ENCODE measurements at places on chromosomes 16 and 17.

DNA sequence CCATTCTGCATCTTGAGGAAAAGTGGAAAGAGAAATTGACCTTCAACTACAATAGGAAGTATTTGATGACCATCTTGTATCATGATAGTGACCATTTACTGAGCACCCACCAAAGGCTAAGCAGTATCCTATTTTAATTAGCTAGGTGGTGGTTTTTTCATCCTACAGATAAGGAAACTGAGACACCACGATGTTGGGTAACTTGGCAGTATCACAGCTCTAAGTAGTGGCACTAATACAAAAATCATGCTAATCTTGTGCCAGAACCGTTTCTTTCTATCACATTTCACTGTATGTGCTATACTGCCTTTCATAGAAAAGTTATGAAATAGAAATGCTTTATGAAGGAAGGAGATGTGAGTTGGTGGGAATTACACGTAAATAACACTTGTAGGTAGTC is 2.3 kb downstream of the EVI2B start:
- no peak for DNase-seq

DNA sequence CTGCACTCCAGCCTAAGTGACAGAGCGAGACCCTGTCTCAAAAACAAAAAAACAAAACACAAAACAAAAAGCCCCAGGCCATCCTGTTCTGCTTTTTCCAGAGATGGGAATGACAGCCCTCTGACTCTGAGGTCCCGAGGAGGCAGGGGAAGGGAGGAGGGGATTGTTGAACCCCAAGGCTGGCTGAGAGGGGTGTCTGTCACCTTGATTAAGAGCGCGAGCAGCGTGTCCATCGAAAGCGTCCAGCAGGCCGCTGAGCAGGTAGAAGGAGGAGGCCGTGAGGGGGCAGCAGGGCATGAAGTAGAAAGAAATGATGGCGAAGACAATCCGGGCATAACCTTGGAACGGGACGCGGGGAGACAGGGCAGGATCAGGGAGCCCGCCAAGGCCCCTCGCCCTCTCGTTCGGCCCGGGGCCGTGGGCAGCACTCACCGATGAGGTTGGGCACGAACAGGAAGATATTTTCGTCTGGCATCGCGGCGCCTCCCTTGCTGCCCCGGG is 593 bp downstream of the CDIPT start:
- no peak for DNase-seq

- DNase-seq: no peak
These were observed 394 bp upstream of the CPD start for GRCh38 chr17:30378241-30378824.

GRCh38 chr17:47808036-47808829 is 13.4 kb downstream of the OSBPL7 start:
- DNase-seq: no peak

DNA sequence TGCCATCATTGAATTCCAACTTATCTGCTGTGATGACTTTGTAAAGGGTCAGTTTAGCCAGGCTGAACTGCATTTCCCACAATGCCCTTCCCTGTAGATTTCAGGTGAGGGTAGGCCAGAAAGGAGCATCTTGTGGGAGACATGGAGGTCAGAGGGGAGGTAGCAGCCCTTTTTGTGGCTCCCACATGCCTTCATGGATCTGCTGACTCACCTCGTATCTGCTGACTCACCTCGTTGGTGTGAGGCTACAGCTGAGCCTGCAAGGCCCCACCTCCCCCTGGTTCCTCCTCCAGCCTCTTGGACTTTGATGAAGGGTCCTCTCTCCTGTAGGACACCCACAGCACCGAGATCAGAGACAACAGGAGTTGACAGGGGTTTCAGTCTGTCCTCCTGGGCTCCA is 102.5 kb downstream of the SALL1 start:
- no peak for DNase-seq

DNA sequence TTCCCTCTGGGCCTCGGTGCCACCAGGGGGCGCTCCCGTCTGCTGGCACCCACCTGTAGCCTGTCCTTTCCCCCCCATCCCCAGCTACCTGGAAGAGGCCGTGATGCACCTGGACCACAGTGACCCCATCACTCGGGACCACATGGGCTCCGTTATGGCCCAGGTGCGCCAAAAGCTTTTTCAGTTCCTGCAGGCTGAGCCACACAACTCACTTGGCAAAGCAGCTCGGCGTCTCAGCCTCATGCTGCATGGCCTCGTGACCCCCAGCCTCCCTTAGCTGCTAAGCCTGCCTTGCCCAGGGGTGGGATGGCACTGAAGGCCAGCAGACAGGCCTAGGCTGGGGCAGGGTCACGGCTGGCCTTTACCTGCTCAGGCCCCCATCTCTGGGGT is 818 bp upstream of the NRN1L start:
- no peak for DNase-seq

DNA sequence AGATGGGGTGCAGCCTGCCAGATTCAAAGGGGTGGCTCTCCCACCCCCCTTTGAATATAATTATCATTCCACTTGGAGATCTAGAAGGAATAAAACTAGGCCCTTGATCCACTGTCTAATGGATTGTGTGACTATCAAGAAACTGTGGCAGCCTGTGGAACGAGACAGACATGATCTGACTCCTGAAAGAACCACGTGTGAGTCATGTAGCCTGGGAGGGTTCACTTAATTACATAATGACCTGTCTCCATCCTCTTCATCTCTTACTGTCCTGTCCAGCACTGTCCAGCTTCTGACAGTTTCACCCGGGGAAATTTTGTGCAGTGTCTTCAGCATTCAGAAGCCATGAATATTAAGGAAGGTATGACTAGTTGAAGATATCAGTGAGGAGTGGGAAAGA is 43.3 kb upstream of the CDH13 start:
- DNase-seq: no peak

DNA sequence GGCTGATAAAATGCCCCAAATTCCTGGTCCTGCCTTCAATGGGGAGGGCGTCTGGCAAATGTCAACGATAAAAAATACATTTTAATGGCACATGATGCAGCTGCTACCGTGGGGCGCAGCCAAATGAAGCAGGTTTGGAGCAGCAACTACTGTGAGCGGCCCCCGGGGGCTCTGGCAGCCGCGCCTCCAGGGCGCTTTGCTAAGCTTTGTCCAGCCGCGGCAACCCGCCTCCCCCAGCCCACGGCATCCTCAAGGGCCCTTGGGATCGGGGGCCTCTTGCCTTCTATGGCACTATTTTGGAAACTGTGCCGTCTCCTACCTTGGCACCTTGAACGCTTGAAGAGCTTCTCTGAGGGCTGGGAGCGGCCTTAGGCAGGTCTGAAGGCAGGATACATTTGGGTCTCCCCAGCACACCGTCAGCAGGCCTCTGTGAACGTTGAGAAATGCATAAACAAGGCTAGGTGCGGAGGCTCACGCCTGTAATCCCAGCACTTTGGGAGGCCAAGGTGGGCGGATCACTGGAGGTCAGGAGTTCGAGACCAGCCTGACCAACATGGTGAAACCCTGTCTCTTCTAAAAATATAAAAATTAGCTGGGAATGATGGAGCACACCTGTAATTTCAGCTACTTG is 25.1 kb downstream of the TBX4 start:
- no peak for DNase-seq

GRCh38 chr17:17874478-17874877 is 37.7 kb upstream of the SREBF1 start:
- DNase-seq: peak; percentile 61

GRCh38 chr16:69618721-69619120 is 53.0 kb downstream of the NFAT5 start:
- DNase-seq: no peak

DNA sequence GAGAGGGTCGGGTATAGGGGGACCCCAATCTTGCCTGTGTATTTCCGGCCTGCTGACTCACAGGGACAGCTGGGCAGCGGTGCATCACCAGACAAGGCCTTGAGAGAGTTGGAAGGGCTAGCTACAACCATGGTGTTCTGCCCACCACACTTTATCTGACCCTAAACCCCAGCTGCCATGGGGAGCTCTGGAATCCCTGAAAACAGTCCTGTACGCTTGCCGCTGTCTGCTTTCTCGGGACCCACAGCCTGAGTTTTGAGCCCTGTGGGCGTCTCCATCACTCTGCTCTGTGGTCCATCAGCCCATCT is 100.4 kb upstream of the GSE1 start:
- no peak for DNase-seq

GRCh38 chr16:50185005-50185505 is 31.9 kb downstream of the TENT4B start:
- DNase-seq: peak; percentile 66

- DNase-seq: no peak
These were observed 59.5 kb downstream of the CHD9NB start for GRCh38 chr16:52993179-52993578.

DNA sequence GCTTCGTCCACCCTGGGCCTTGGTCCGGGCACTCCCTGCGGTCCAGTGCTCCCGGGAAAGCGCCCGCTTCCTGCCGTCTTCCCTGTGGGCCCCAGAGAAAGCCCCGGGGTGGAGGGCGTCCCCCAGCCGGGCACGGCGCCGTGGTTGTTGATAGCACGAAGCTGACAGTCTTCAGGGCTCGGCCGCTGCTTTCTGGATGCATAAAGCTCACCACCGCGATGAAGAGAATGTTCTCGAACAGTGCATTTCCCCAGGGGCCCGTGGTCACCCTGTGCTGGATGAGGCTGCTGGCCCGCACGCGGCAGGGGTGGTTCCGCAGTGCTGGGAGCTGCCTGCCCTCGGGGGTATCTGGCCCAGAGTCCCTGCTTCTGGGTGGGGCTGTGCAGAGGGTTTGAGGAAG is 53.2 kb downstream of the BAHCC1 start:
- DNase-seq: no peak

DNA sequence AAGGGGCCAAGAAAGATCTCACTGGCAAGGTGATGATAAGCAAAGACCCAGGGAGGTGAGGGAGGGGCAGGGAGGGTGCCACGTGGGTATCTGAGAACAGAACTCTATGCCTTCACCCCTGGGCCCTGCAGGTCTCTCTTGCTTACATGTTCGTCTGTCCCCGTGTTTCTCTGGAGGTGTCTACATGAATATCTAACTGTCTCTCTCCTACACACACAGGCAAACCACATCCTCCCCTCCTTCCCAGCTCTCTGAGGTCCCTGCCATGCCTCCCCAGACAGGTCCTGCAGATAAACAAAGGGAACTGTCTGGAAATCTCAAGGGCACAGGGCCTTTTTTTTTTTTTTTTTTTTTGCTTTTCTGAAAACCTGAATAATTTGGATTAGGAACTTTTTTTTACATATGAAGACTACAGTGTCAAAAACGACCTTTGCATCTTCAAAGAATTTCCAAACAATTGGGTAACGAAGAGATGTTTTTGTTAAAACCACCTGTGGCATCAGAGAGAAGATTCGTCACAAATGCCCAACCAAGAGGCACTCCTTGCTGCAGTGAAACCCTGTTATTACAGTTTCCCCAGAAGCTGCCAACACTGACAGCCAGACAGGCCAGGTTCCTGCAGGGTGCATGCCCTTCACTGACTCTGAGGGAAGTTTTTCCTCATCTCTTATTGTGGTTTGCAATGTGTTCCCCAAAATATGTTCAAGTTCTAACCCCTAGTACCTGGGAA is 17.8 kb downstream of the PLLP start:
- peak; percentile 66 for DNase-seq

GRCh38 chr17:72004611-72005331 is 116.0 kb upstream of the SOX9 start:
- DNase-seq: no peak

GRCh38 chr17:75849279-75849646 is 5.1 kb upstream of the UNC13D start:
- DNase-seq: no peak
